G401 (cell line): ENCODE measurements at places on chromosomes 7 and 10. TPM values are rescaled to one million over a fixed set of nuclear protein-coding genes. Genes with fewer than 3 reads are reported as not detected.

DNA sequence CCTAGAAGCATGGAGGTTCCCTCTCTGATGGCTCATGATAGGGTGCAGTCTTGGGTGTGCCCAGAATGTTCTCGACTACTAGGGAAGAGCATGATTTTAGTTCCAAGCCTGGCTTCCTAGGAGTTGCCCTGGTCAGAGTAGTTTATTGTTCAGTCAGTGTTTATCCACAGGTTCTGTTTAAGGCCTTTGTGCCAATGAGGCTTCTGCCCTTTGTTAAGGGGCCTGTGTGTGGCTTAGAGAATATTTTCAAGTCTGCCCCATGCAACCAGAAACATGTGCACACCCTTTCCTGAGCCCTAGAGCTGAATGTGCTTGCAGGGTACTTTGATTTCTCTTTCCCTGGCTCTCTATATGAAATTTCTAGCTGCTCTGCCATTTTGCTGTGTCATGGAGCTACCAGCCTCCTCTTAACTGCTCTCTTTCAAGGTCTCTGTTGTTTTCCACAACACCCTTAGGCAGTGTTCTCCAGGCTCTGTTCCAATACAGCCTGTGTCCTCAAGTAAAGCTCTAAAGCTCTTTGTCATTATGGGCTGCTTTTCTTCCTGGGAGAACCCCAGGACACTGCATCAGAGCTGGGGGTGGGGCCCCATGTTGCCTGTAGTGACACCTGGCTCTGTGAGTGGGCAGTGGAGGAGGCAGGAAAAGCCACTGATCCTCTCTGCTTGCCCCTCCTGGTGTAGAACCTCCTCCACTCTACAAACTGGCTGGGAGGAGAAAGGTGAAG is 34.1 kb upstream of the TSPAN33 start:
- DNase-seq = no peak

GRCh38 chr10:127314797-127315196 is 118.4 kb upstream of the INSYN2A start:
- no peak for DNase-seq

Gene PNLIPRP3
- not detected in 2 replicates for total RNA-seq

Gene ANKRD1
- 2.3 TPM in 2 replicates for total RNA-seq
